Iris pigment epithelial cell (primary cell): ENCODE measurements at places on chromosomes 3 and 15.
A peak's percentile ranks its signal among the peaks of the same experiment; 100 is the strongest.

DNA sequence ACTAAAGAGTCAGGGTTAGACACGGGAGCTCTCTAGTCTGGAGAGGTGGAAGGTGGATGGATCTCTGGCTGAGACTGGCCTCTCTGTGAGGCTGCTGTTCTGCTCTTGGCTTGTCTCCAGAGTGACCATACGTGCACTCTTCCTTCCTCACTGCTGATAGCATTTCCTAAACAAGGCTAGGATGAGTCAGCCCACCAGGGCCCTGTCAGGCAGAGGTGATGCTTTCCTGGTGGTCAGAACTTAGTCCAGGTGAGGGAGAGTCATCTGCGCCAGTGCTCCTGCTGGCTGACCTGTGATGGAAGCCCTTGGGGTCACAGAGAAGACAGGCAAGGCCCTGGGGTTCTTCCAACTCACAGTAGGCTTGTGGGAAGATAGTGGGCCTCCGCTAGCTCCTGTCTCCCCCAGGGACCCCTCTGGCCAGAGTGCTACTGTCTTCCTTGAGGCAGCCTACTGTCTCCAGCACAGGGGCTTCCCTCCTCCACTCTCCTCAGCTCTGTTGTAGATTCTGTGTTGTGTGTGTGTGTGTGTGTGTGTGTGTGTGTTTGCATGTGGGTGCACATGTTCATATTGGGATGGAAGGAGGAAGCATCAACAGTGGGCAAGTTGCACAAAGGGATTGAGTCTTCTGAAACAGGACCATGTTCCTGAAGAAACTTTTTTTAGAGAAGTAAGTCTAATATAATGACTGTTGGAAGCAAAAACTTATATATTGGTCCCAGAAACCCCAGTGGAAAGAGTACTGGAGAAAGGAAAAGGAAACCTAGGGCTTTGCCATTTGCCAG is 16.5 kb downstream of the ALPK3 start:
- DNase-seq: peak; percentile 70

- DNase-seq: no peak
Observed at GRCh38 chr3:71628522-71628921, 45.0 kb upstream of the FOXP1 start.

DNA sequence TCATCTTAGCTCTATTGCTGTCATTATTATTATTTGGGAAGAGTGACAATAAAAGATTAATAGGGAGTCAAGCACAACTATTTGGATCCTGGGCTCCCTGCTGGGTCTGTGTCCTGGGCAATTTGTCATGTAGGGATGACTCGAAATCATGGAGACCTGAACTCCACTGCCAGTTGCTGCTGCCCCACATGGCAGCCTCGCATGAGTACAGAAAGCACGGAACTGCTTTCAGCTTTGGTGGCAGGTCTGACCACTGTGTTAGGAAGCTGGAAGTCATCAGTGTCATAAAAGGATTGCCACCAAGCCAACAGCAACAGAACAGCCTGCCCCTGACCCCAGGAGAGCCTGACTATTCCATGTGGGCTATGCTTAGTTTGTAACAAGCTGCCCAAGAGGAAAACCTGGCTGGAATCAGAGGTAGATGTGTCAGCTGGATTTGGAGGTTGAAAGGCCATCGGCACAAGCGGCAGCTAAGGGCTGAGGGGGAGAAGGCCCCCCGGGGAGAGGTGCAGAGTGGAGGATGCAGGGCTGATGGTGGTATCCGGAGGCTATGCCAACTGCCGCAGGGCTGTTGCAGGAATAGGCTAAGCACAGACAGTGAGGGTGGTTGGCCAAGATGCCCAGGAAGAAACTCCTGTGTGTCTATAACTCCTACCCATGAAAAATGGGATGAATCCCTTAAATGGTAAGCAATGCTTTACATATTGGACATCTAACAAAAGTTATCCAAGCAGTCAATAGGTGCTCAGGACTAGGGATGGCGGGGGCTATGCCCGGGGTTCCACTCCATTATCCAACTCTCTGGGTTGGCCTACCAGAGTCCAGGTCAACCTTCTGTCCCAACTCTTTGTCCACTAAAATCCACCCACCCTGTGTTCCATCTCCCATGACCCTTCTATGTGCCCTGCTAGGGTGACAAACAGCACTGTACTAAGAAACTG is 291.6 kb downstream of the ADAMTS17 start:
- DNase-seq: no peak

- peak; percentile 89 for DNase-seq
Observed at GRCh38 chr3:159964166-159964973, 24.3 kb upstream of the IL12A start.

GRCh38 chr15:68191555-68191954 is 13.6 kb downstream of the CALML4 start:
- no peak for DNase-seq

- DNase-seq: no peak
Observed at GRCh38 chr3:155370764-155371503, 77.5 kb upstream of the STRIT1 start.

DNA sequence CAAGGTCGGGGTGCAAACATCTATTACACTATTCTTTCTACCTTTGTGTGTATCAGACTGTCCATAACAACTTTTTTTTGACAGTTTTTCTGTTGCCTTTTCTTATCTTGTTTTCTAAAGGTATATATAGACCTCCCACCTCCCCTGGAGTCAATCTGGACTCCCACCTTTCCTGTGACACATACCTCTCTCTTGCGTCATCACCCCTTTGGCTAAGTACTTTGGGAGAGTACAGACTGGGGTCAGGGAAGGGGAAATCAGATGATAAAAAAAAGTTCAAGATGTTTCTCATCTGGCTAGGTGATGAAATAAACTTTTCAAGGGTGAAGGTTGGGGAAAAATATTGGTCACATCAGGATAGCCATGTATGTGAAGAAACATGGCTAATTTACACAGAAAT is 17.2 kb downstream of the TSPAN3 start:
- DNase-seq: peak; percentile 37

DNA sequence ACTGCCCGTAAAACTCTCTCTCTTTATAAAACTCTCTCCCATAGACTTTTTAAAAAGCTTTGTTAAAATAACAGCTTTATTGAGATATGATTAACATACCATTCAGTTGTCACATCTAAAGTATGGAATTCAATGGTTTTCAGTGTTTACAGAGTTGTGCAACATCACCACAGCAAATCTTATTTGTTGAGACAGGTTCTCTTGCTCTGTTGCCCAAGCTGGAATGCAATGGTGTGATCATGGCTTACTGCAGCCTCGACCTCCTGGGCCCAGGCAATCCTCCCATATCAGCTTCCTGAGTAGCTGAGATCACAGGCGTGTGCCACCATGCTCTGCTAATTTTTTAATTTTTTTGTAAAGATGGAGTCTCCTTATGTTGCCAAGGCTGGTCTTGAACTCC is 35.9 kb upstream of the TRAK1 start:
- peak; percentile 97 for DNase-seq

- DNase-seq: peak; percentile 26
Observed at GRCh38 chr3:48428572-48429316, 1.1 kb downstream of the PLXNB1 start.

GRCh38 chr15:84926491-84927230 is 42.2 kb downstream of the SLC28A1 start:
- no peak for DNase-seq

DNA sequence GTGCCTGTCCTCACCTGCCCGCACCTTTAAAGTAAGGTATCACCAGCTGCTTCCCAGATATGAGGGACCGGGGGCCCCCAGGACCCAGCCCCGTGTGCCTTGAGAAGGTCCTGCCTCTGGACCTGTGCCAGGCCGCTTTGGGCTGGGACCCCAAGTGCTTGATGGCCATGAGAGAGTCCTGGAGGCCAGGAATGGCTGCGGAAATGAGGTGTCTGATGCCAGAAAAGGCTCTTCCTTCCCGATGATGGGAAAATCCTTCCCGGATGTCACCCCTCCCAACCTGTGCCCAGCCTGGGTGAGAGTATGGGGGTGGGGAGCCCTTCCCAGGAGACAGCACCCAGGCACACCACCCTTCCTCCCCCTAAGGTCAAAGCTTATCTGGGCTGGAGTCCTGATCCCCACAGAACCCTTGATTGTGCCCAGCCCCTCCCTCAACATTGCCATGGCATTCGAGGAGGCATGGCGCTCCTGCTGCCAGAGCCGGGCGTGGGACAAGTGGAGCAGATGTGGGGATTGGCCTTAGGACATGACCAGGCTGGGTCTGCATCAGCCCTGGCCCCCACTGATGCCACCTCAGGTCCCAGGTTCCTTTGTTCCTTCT is 14.2 kb downstream of the SEMA3F start:
- DNase-seq: no peak

GRCh38 chr3:51722362-51722761 is 15.5 kb downstream of the GRM2 start:
- no peak for DNase-seq

- peak; percentile 53 for DNase-seq
Observed at GRCh38 chr15:37837276-37837675, 97.2 kb upstream of the TMCO5A start.

- DNase-seq: no peak
Observed at GRCh38 chr3:54901906-54902685, 25.8 kb downstream of the LRTM1 start.

DNA sequence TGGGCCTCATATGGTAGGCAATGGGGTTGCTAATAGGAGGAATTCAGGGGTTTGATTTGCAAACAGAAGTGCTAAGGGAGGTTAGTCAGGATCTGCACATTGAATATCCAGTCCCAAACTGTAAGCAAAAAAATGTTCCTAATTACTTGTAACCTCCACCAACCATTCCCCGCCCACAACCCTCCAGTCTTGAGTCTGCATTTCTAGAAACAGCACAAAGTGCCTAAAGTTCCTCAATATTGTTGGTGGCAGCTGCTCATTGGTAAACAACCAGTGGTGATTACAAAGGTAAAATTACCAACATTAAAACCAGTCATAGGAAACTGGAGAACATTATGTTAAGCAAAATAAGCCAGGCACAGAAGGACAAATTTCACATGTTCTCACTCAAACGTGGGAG is 18.9 kb downstream of the HDC start:
- DNase-seq: no peak

- peak; percentile 48 for DNase-seq
Observed at GRCh38 chr3:187669675-187670504, at the start of gene SST. TSS of gene SST (minus strand) at chr3:187670394. CDS start at chr3:187670291, 103 bp downstream.

GRCh38 chr3:46551615-46552014 is 14.5 kb downstream of the LRRC2 start:
- no peak for DNase-seq

GRCh38 chr3:14118400-14119381 is 6.0 kb downstream of the CHCHD4 start:
- peak; percentile 90 for DNase-seq

DNA sequence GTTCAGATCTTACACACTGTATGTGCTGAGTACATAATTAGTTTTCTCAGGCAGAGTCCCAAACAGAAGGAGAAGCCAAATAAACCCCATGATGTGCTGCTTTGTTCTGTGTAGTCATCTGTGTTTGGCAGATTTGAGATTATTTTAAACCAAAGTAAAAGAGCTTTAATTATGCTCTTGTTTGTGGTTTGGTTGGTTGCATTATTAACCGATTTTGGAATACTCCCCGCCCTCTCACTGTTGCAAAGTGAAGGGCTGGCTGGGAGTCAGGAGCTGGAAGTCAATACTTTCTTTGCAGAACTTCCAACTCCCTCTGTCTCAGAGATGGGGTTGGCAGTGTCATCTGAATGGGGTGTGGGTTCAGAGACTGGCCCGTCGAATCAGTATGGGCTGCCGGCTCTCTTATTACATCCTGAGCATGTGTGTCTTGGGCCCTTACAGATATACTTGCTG is 34.4 kb downstream of the SLCO3A1 start:
- no peak for DNase-seq

- no peak for DNase-seq
Observed at GRCh38 chr15:89628301-89628700, 27.0 kb downstream of the KIF7 start.

DNA sequence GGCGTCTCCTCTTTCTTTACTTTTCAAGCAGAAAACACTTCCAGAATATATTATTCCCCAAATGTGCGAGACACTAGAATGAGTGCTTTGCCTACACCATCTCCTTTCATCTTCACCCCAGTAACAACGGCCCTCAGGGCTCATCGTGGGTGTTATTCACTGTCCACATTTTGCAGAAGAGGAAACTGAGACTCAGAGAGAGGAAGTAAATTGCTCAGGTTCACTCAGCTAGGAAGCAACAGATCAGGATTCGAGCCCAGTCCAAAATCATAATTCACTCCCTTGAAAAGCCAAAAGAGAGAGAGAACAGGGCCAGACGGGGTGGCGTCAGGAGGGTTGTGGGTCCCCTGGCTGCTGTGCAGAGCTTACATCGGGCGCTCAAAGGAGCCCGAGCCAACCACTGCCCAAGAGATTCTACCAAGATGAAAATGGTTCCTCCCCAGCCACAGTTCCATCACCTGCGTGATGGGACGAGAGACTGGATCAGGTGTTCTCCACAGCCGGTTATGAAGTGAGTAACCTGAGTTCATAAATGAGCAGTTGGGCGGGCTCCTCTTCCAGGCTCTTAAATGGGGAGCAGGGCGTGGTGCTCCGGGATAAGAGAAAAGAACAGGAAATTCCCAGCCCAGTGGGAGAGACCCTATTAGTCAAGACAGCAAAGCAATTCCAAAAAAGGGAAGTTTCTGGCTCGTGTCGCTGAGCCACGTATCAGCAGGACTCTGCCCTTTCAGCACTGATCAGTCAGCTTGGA is 48.6 kb upstream of the FLNB start:
- DNase-seq: no peak

DNA sequence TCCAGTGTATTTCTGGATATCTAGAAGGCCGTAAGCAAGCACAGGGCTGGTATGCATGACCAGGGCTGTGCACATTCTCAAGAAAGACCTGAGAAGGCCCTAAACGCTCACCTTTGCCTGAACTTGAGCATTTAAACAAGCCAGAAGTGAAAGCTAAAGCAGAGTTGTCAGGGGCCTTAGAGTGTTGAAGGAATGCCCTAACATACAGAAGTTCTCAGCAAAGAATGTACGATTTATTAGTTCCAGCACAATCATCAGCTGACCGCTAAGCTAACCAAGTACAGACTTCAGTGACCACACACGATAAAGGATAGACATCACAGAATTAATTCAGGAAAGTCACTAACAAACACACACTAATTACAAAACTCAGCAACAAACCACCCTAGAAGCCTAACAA is 8.7 kb downstream of the HLTF start:
- peak; percentile 87 for DNase-seq

DNA sequence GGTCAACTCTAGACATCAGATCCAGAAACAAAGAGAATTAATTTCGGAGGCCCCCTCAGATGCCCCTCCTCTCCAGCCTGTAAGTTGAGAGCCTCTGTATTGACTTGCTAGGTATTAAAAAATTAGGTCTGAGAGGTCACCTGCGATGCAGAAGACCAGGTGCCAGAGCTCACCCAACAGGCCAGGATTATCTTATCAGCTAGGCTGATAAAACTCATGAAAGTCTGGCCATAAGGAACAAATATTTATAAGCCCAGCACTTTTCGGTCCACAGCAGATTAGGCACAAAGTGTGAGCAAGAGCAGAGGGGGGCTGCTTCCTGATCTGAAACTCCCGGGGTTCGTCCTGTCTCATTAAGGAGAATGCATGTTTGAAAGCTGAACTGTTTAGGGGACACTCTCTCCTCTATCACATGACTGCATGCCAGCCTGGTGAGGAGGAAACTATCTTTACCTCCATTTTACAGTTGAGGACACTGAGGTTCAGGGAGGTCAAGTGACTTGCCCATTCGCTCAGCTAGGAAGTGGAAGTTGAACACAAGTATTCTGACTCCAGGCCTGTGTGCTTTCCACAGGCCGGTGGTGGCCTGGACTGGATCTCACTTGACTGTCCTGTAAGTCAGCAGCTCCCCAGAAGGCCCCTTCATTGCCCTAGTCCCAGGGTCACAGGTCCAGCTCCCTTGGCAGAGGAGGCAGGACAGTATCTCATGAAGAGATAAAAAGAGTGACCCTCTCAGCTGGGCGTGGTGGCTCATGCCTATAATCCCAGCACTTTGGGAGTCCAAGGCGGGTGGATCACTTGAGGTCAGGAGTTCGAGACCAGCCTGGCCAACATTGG is 39.6 kb upstream of the MAGEF1 start:
- no peak for DNase-seq

GRCh38 chr3:112813016-112813415 is 33.6 kb downstream of the CD200R1L start:
- peak; percentile 3 for DNase-seq
